ENCODE measurements at places on chromosomes 4 and X.

- DNase-seq: no peak
These were observed 12.5 kb downstream of the ZBTB33 start for GRCh38 chrX:120262859-120263708.

- DNase-seq: no peak
These were observed 1360.0 kb downstream of the TECRL start for GRCh38 chr4:63049278-63049677.

DNA sequence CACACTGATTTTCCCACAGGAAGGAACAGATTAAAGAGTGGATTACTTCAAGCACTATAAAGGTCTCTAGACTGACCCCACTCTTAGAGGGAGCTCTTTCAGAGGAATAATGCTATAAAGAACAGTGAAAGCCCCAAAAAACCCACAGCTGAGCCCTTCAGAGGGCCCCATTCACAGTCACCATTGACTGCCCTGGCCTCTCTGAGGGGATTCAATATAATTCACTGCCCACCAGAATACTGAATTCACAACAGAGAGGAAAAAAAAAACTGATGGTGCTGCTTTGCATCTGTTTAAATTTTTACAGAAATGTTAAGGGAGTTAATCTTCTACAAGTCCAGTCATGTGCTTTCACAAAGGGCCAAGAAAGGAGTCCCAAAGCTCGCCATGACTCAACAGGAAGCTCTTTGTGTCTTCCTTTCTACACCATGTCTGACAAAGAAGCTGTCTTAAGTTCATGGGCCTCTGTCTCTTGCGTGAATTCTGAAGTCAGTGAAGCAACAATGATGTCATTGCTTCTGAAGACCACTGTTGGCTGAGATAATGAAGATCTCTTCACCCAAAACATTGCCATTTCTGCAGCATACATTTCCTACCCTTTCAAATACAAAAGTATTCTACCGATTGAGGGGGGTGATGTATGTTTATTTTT lies 174.9 kb downstream of the ADAMTS3 start:
- no peak for DNase-seq

- peak; percentile 51 for DNase-seq
These were observed at the start of gene EFHC2 for GRCh38 chrX:44343412-44344141. TSS of gene EFHC2 (minus strand) at chrX:44343672. CDS start at chrX:44343588, 84 bp downstream.

- no peak for DNase-seq
These were observed 72.5 kb downstream of the GPM6A start for GRCh38 chr4:175739612-175740011.

DNA sequence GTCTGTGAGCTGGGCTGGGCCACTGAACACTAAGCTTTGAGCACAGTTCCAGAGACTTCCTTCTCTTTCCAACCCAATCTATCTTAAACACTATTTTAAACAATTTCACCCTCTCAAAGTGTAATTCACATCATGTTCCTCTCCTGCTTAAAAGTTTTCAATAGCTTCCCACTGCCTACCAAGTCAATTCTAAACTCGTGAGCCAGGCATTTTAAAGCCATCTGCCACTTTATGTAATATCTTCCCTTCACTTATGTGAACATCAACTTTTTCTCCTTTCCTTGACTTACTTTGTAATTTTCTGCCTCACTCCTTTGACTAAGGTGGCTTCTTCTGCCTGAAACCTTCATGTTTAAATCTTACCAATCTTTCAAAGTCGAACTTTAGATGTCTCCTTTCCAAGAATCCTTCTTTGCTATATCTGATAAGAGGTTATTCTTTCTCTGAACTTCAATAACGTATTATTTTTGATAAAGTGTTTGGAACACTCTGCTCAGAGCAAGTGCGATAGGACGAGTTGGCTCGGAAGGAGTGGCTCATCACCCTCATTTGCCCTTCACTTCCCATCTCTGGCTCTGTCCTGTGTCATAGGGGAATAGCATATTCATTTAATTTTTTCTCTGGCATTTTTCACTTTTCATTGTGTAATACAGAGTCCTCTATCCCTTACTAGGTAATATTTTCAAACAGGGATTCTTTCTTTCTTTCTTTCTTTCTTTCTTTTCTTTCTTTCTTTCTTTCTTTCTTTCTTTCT lies 13.0 kb upstream of the SPARCL1 start:
- DNase-seq: no peak

DNA sequence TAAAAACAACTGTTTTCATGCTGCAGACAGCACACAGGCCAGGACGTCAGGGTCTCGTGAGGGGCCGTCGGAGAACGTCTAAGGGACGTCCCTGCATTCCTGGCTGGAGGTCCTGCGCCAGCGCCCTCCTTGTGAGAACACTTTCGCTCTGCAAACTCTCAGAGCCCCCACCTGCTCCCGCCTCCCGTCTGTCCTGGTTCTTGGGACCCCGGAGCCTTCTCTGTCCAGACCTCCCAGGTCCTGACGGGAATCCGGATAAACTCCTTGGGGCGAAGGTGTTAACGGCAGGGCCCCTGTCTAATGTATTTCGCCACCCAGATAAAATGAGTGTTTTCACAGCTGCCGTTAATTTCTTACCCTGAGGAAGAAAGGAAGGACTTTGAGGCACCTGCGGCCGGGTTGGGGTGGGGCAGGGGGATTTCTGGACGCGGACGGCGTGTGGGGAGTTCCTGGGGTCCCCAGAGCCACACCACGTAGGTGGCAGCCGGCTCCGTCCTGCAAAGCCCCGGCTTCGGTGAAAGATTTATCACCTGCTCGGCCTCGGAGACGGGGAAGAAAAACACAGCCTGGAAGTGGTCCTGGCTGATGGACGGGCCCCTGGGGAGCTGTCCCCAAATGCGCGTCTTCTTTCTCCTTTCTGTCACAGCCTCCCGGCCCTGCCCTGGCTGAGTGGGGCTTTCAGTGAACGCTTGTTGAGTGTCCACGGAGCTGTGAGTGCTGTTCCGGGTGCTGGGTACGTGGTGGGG lies 35.1 kb upstream of the PPP2R3B start:
- no peak for DNase-seq

- no peak for DNase-seq
These were observed 249.3 kb downstream of the ANKRD50 start for GRCh38 chr4:124462954-124463828.

Data from activated gamma-delta T cell treated with Interleukin-2 at 50 U/mL for 16 hours (primary cell).